Osteocyte (in vitro differentiated cells): ENCODE measurements at places on chromosomes 7 and 10. TPM values are rescaled to one million over a fixed set of nuclear protein-coding genes. Genes with fewer than 3 reads are reported as not detected.

The CCL24 gene
- not detected in 2 replicates for total RNA-seq

DNA sequence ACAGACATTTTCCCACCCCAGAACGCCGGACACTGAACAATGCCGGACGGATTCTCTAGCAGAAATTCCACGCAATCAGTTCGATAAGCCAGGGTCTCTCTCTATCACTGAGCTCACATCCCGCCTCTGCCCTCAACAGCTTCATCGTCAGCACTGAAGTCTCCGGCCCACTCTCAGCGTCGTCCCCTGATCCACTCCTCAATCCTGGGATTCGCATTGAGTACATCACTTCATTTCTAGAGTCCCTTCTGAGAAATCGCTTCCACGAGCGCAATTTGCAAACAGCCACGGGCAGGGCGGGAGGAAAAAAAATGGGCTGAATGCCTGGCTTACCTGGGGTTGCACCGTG, 365 bp downstream of the YME1L1 start:
- peaks cover 3% of the 10 kb centered on the region for H3K36me3 ChIP-seq
- peak overlapping the region; percentile 97 for H3K4me3 ChIP-seq
- H3K27ac ChIP-seq = peak overlapping the region; percentile 100
- DNase-seq = no peak

DNA sequence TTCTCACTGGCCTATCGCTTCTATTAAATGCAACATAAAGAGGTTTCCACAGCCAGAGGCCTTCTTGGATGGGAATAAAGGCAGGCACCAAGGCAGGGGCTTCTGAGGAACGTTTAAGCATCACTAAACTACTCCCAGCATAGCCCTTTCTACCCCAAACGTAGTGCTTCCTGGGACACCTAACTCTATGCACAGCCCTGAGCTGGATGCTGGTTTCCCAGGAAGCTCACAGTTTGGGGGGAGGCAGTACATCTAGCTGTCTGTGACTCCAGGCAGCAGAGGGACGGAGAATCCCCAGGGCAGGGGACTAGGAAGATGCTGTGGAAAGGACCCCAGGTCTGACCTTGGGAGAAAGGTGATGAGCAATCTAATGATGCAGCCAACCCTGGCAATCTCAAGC, 192.8 kb upstream of the ZMIZ1 start:
- H3K36me3 ChIP-seq = no peaks in the 10 kb centered on the region
- no peak overlapping the region for H3K27ac ChIP-seq
- no peaks in the 10 kb centered on the region for H3K4me1 ChIP-seq
- no peak overlapping the region for H3K4me3 ChIP-seq
- DNase-seq = peak; percentile 38
- H3K27me3 ChIP-seq = peaks cover 50% of the 10 kb centered on the region

DNA sequence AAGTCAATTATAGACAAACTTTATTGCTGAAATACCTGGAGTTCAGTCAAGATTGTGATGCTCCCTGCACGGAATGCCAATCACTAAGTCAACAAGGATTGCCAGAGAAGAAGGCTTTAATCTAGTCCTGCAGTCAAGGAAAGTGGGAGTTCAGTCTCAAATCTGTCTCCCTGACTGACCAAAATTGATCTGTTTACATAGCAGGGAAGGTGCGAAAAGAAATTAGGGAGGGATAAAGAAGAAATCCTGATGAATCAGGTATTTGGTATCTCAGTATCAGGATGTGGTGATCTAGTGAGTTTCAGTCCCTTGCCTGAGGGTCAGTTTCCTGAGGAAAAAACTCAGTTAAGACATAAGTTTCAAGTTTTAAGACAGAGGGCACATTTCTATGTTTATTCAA, 2.1 kb upstream of the AKR1D1 start:
- peaks cover 26% of the 10 kb centered on the region for H3K27me3 ChIP-seq
- no peaks in the 10 kb centered on the region for H3K36me3 ChIP-seq
- H3K27ac ChIP-seq = no peak overlapping the region
- H3K4me3 ChIP-seq = no peak overlapping the region
- H3K4me1 ChIP-seq = no peaks in the 10 kb centered on the region

DNA sequence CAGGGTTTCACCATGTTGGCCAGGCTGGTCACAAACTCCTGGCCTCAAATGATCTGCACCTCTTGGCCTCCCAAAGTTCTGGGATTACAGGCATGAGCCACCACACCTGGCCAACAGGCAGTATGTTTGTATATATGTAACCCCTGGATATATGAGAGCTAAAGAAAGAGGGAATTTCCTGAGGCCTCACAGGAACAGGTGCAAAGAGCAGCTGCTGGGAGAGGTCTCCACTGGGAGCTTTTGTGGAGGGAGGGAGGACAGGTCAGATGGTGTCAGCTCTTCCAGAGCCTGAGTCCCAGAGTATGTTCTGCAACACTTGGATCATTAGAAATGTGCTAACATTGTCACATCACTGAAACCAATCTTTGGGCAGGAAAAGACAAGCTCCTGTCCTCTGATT, 110.1 kb upstream of the KIF5B start:
- no peak overlapping the region for H3K27ac ChIP-seq
- no peak overlapping the region for H3K4me3 ChIP-seq
- peaks cover 5% of the 10 kb centered on the region for H3K4me1 ChIP-seq
- no peaks in the 10 kb centered on the region for H3K36me3 ChIP-seq

DNA sequence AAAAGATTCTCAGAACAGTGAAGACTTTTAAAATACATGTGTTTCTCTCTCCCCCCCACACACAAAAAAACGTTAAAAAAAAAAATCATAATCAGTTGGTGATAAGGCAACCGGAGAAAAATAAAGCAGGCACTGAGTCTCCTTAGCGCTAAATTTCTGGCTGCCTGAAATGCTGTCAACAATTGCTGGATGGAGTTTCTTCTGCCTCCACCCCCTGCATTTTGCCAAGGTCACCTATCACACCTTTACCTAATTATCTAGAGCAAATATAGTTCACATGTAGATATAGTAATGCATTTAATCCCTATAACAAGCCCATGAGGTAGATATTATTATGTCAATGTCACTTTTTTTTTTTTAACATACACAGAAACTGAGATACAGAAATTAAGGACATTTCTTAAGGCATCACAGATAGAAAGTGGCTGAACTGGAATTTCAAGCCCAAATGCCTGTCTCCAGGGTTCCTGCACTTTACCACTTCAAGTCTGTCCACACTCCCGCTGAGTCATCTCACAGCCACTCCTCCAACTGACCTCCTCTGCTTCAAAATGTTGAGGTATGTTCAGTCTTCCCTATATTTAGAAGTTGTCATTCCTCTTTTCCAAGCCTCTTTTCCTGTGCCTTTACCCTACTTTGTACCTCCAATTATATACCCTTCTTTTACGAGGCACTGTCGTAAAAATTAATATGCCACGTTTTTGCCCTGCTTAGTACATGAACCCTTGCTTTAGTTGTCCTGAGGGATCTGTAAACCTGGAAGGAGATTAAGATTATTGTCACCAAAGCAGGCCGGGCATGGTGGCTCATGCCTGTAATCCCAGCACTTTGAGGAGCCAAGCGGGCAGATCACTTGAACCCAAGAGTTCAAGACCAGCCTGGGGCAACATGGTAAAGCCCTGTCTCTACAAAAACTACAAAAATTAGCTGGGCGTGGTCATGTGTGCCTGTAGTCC, 72.8 kb upstream of the MPP7 start:
- H3K27me3 ChIP-seq = no peaks in the 10 kb centered on the region
- peaks cover 2% of the 10 kb centered on the region for H3K36me3 ChIP-seq
- peaks cover 40% of the 10 kb centered on the region for H3K4me1 ChIP-seq
- H3K27ac ChIP-seq = peak overlapping the region; percentile 91
- no peak for DNase-seq

- no peaks in the 10 kb centered on the region for H3K4me1 ChIP-seq
- no peak for DNase-seq
- no peaks in the 10 kb centered on the region for H3K36me3 ChIP-seq
- no peaks in the 10 kb centered on the region for H3K27me3 ChIP-seq
These were observed 339.9 kb downstream of the CCSER2 start for GRCh38 chr10:84668186-84668763.

The PDE1C gene
- total RNA-seq = 187 and 193 TPM in 2 replicates

GRCh38 chr10:50600831-50601477, 22.8 kb downstream of the SGMS1 start:
- no peak for DNase-seq
- H3K27me3 ChIP-seq = no peaks in the 10 kb centered on the region
- peaks cover 40% of the 10 kb centered on the region for H3K4me1 ChIP-seq
- H3K4me3 ChIP-seq = no peak overlapping the region

DNA sequence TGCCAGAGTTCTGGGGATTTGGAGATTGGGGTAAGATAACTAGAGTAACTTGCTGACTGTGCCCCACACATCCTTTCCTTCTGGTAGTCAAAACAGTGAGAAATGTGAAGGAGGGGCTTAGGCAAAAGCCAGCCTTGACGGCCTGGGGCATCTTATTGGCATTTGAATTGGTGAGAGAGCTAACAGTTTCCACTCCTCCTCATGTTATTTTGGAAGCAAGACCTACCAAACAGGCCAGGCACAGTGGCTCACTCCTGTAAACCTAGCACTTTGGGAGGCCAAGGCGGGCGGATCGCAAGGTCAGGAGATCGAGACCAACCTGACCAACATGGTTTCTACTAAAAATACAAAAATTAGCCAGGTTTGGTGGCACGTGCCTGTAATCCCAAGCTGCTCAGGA, 596.6 kb downstream of the GRM8 start:
- no peak overlapping the region for H3K4me3 ChIP-seq
- no peaks in the 10 kb centered on the region for H3K4me1 ChIP-seq

DNA sequence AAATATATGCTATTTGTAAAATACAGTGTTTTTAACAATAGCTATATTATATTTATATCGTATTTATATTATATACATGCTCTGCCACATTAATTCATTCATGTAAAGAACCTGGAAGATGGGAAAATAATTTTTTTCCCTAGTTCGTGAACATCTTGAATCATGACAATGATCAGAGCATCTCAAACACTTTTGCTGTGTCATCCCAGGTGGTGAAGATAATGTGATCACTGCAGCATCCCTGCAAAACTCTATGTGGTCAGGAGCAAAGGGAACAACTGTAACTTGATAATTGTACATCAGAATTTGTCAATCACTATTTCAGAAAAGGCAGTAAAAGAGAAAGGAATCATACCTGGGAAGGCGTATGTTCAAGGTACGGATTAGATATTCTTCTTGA, 39.3 kb downstream of the RAPGEF5 start:
- H3K36me3 ChIP-seq = no peaks in the 10 kb centered on the region
- H3K27me3 ChIP-seq = peaks cover 2% of the 10 kb centered on the region
- DNase-seq = no peak
- no peak overlapping the region for H3K27ac ChIP-seq
- no peak overlapping the region for H3K4me3 ChIP-seq

The AASS gene
- total RNA-seq = 20.5 and 21.3 TPM in 2 replicates

The RTKN2 gene
- total RNA-seq = 1.9 and 2.4 TPM in 2 replicates

GRCh38 chr10:4202938-4203337, 417.9 kb upstream of the KLF6 start:
- no peaks in the 10 kb centered on the region for H3K36me3 ChIP-seq
- H3K4me1 ChIP-seq = peaks cover 7% of the 10 kb centered on the region
- no peak for DNase-seq
- no peak overlapping the region for H3K27ac ChIP-seq
- H3K27me3 ChIP-seq = no peaks in the 10 kb centered on the region
